PC-3 (cell line): ENCODE measurements at places on chromosomes 1 and 21. TPM values are rescaled to one million over a fixed set of nuclear protein-coding genes. Genes with fewer than 3 reads are reported as not detected.

DNA sequence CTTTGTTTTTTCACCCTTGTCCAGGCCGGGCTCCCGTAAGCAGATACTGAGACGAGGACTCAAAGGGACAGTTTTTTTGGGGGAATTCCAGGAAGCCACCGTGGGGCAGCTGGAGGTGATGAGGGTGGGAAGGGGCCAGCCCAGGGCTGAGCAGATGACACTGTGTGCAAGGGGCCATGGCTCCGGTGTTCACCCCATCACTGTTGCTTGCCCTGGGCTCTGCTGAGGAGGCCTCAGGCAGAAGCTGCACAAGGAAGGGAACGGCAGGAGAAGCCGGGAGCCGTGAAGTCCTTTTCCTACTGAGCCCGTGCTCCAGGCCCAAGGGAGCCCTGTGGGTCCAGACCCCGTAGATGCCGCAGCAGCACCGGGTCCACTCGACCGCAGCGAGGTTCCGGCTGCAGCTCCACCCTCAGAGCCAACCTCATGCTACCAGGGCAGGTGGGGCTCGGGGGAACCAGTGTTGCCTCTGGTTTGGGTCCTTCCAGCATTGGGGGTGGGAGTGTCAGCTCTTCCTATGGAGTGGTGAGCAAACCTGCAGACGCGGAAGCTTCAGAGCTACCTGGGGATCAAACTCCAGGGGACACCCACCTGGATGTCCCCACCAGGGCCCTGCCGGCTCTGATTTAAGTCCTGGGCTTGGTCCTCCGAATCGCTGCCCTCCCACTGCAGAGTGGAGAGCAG, 4.3 kb upstream of the CALML6 start:
- no peak for DNase-seq

PCAT6 gene
- total RNA-seq: 0.26 and 1.7 TPM in 2 replicates

KRTAP19-3 gene
- total RNA-seq: not detected in 2 replicates

TAL1 gene
- total RNA-seq: not detected in 2 replicates

DNA sequence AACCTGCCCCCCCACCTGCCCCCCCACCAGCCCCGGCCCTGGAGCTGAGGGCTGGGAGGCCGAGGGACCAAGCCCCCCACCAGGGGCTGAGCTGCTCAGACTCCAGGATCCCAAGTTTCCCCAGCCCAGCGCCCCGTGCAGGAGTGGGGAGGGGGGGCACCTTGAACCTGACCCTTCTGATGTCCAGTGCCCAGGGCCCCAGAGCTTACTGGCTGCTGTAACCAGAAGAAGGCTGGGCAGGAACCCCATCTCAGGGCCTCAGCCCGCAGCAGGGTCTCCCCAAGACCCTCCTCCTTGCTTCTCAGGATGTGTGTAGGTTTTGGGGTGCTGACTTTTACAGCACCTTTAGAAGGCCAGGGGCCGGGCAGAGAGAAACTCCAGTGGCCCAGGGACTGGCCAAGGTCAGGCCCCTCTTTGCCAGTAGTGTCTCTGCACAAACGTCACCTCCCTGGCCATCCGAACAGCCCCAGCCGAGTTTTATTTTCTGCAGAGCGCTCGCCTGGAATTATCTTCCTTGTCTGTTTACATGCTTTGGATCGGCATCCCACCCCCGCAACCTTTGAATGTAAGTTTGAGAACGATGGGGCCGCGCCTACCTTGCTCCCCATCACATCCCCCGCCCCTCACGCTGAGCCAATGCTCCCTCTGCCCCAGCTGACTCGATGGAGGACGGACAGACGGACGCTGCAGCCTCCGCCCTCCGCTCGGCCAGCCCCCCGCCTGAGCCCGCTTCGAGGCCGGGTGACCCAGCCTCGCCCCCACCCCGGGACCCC, 70.1 kb upstream of the CASZ1 start:
- peak; percentile 3 for DNase-seq

CFAP57 gene
- 1.2 and 2.6 TPM in 2 replicates for total RNA-seq

DNA sequence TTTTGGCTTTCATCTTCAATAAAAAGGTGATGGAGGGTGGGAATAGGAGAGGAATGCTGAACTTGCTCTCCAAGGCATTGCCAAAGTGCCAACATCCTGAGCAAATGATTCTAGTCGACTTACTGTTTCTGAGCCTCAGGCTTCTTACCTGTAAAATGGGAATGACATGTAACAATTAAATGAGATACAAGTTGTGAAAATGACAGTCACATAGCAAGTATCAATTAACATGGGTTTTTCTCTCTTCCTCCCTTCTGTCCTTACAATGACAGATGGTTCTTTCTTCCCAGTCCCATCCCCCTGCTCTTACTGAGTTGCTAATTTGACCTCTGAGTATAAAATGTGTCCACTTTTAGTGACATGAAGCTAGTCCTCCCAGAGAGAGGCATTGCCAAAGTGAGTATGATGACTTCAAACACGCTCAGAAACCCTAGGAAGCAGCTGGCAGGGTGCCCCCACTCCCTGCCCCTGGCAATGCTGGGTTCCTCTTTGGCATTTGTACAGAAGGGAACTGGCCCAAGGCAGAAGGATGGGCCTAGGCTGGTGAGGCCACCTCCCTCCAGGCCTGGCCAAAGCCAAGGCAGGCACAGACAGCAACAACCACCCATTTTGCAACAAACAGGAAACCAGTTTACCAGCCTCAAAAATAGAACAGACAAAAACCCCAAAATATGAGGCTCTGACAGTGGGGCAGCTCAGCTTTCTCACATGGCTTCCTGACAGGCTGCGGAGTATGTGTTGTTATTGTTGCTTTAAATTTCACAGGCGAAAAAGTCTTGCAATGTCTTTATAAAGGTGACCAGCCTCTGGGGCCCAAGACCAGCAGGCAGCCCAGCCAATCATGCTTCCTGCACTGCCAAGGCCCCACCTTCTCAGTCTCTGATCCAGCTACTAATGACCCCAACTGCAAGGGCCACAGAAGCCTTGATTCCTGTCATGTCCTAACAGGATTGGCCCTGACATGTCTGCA, 115.9 kb downstream of the HIVEP3 start:
- peak; percentile 31 for DNase-seq

GJC2 gene
- total RNA-seq: 1.2 and 2.2 TPM in 2 replicates

CD34 gene
- not detected in 2 replicates for total RNA-seq

- DNase-seq: no peak
Observed at GRCh38 chr1:118291661-118292060, 106.6 kb upstream of the SPAG17 start.

NFASC gene
- total RNA-seq: 1.6 and 4.6 TPM in 2 replicates

DNA sequence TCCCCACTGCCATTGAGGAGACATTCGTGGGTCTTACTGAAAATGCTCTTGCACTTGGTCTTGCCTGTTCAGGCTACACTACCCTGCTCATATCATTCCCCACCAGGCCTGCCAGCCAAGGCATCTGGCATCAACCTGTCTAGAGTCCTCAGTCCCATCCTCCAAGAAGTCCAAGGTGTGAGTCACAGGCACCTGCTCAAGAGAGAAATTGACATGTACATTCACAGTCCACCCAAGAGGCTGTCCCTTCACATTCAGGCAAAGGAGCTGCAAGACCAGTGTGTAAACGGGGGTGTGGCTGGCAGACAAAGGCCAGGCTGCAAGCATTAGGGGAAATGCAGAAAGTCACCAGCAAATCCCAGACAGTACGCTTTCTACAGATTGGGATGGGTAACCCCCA, 13.1 kb upstream of the PLA2G2C start:
- peak; percentile 76 for DNase-seq

HPDL gene
- total RNA-seq: not detected in 2 replicates

DNA sequence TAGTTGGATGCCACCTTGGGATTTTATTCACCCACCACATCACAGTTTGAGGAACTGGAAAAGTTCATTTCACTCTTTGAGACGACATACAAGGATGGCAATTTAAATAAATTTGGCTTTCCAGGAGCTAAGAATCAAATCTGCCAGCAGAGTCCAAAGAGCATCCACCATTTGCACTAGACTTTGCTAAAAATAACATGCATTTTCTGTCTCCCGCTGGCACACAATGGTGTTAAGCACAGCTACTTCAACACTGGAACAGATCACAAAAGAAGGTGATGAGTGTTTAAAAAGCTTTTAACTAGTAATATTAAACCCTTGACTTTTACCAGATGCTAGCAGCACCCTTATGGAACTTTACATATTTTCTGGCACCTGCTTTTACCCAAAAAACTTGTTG, 44.6 kb downstream of the MAEL start:
- DNase-seq: no peak

GRCh38 chr1:227938911-227939790, 8.6 kb downstream of the WNT9A start:
- no peak for DNase-seq

PLPPR4 gene
- total RNA-seq: 0.17 and 0.44 TPM in 2 replicates

OLFML3 gene
- total RNA-seq: 7.0 TPM in 2 replicates

GRCh38 chr1:45796946-45797345, 6.5 kb upstream of the MAST2 start:
- DNase-seq: no peak

GRCh38 chr1:204465546-204466415, 28.8 kb downstream of the PIK3C2B start:
- DNase-seq: no peak

GRCh38 chr1:70134148-70134547, 71.2 kb downstream of the LRRC40 start:
- DNase-seq: peak; percentile 7

OR2T33 gene
- 0.18 TPM in 1 of 2 replicates, not detected in the other for total RNA-seq

- no peak for DNase-seq
Observed at GRCh38 chr1:199218065-199218464, 579.2 kb downstream of the PTPRC start.

GRCh38 chr1:93394514-93394913, 48.8 kb downstream of the DR1 start:
- DNase-seq: peak; percentile 19

GRCh38 chr1:87252406-87252805, 76.3 kb upstream of the LMO4 start:
- DNase-seq: peak; percentile 9

- DNase-seq: no peak
Observed at GRCh38 chr1:96872757-96873156, 151.2 kb downstream of the PTBP2 start.

- no peak for DNase-seq
Observed at GRCh38 chr1:201169203-201169602, 14.9 kb upstream of the TMEM9 start.

SFT2D2 gene
- total RNA-seq: 36.8 and 38.7 TPM in 2 replicates

GRCh38 chr21:43658088-43658741, 1.1 kb downstream of the HSF2BP start:
- DNase-seq: no peak

- peak; percentile 41 for DNase-seq
Observed at GRCh38 chr1:11364170-11364569, 91.2 kb downstream of the UBIAD1 start.

- no peak for DNase-seq
Observed at GRCh38 chr1:24906760-24907490, 23.2 kb downstream of the RUNX3 start.

- peak; percentile 87 for DNase-seq
Observed at GRCh38 chr1:77511440-77511840, 171.0 kb downstream of the ZZZ3 start.

GRCh38 chr21:10425856-10426255, 95.5 kb upstream of the TPTE start:
- no peak for DNase-seq

KCNC4 gene
- 1.6 and 3.6 TPM in 2 replicates for total RNA-seq

UMODL1 gene
- total RNA-seq: 0.58 TPM in 1 of 2 replicates, not detected in the other

DNA sequence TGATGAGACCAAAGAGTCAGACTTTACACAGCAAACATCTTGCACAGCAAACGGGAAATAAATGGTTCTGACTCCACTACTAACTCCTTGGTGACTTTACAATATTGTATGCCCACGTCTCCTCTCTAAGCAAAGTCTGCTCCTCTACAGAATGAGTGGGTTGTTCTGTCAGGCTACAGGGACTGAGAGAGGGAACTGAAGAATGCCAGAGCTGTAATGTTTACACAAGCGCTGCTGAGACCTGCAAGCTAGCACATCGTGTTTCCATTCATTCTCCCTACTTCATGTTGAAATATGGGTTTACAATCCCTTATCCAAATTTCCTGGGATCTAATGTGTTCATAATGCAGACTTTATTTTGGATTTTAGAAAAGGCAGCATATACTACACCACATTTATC, 15.9 kb downstream of the DAB1 start:
- no peak for DNase-seq

DNA sequence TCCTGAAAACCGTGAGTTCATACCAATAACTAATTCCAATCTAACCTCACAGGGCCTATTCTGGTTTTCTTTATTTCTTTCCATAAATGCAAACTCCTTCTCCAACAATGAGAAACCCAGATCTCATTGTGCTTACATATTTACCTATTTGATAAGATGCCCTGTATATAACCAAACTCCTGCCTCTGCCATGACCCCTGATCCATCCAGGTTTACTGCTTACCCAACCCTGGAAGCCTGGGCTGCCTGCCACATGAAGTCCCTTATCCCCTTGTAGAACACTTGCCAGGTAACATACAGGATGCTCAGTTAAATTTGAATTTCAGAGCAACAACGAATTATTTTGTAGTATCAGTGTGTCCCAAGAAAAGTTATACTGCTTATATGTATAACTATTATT, 766.1 kb downstream of the LTN1 start:
- no peak for DNase-seq

GRCh38 chr21:41924368-41924754, 29.5 kb downstream of the C2CD2 start:
- DNase-seq: no peak

S100A12 gene
- total RNA-seq: not detected in 2 replicates

GRCh38 chr21:40164905-40165772, 297.9 kb downstream of the PCP4 start:
- DNase-seq: no peak

DNA sequence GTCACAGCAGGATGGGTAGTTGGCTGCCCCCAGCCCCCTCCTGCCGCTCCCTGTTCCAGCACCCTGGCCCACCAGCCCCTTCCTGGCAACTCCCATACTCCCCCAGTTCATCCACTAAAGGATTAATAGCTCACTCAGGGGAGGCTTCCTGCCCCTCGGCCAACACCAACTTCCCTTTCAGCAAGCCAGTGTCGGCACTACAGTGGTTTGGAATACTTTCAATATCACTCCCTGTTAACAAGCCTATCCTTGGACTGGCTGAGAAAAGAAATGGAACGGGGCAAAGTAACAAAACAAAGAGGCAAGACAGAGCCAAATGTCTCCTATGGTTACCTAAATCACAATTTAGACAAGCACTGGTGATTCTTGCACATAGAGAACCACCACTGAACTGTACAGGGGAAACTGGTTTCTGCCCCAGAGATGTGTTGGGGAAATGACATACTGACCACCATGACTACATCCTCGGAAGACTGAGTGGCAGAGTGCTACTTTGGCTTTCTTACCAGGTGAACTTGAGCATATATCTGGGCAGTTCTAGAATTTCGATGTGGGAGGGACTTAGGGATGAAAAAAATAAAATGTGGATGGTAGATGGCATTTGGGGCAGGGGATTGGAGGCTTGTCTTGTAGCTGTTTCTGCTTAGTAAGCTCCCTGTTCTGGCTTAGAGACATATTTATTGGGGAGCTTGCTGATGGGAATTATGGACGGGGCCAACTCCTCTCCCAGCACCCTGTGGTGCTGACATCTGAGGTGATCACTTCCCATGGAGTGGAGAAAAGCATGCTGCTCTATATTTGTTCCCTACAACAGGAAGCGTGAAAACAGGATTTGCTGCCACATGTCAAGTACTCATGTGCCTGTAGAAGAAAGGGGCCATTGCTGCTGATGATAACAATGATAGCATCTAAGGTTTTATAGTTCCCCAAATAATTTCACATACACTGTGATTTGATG, 7.1 kb upstream of the CAPN2 start:
- peak; percentile 81 for DNase-seq
